ENCODE measurements at places on chromosomes 7 and 10.
A peak's percentile ranks its signal among the peaks of the same experiment; 100 is the strongest.

GRCh38 chr10:50216894-50217293 lies 34.4 kb downstream of the ASAH2 start:
- no peak for DNase-seq

GRCh38 chr7:48962821-48963505 lies 38.6 kb downstream of the CDC14C start:
- DNase-seq, result no peak

DNA sequence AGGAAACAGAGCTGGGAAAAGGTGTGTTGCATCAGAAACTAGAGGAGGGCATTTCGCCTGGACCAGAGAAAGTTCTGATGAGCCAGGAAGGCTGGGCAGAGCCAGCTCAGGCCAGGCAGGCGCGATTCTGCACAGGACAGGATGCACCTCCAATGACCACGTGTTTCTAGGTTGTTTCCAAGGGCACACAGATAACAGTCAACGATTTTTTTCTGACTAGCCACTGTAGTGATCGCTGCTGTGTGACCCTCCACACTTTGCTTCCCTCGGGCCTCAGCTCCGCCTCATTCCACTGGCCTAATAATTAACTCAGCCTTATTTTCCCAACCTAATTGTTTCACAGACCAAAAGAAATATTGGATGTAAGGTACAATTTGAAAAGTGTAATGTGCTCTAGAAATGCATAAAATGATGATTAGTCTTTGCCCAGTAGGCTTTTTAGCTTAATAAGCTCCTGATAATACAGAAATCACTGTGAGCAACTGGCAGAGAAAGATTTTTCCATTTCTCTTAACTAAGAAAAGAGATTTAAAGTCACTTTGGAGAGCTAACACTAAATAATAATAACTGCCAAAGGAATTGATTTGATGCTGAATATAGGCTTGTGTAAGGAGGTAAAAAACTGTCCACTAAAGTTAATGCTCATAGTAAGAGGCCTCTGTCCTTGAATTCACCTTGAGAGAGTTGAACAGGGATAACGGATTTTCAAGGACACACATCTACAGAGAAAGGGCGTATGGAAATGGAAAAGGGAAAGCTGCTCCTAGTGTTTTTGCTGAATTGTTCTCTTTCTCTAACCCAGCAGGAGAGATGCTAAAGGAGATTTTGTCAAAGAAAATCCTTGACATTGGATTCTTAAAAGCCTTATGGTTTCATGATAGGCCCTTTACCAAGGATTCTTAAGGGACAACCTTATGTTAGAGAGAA lies 291.0 kb upstream of the C7orf33 start:
- DNase-seq, result no peak

DNA sequence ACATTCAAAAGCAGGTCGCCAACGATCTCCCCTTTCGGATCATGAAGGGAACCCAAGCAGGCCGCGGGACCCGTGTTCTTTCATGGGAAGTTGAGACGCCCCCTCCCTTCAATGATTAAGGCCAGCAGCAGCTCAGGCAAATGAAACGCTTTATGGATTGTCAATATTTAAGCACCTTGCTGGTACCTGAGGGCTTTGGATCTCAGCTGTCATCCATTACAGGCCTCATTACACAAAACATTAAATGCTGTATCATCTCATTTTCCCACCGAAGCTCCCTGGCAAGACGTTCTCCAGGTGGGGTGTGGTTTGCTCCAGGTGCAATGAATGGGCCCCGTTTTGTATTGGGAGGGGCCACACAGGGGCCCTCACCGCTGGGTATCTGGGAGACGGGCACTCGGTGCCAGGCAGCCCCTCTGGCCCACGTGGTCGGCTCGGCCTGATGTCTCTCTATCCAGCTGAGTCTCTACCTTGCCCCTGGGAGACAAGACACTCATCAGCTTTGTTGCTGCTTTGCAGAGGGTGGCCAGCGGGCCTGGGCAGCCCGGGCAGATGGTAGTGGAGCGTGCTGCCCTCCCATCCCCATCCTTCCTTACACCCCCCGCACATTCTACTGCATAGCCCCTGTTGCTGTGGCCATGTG lies 456.1 kb upstream of the FOXK1 start:
- DNase-seq, result no peak

- DNase-seq, result no peak
These were observed 65.0 kb downstream of the INPP5A start for GRCh38 chr10:132602614-132603013.

GRCh38 chr10:69318106-69318866 lies 40.0 kb downstream of the HK1 start:
- peak; percentile 91 for DNase-seq

- DNase-seq, result no peak
These were observed 35.5 kb upstream of the WASL start for GRCh38 chr7:123784263-123784662.

- DNase-seq, result no peak
These were observed 62.8 kb upstream of the PRKCQ start for GRCh38 chr10:6642876-6643275.

DNA sequence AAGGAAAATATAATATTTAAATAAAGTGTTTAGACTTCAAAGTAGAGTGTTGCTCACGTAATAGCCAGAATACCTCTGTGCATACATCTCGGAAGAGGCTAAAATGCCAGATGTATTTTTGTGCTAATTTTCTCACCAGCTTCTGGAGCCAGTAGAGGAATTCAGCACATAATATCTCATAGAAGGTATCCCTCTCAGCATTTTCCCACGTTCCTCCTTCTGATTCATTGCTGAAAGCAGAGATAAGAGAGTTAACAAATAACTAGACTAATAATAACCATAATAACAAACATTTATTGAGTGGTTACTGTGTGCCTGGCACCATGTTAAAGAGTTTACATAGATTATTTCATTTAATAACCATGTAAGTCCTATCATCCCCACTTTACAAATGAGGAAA lies 123.6 kb downstream of the VTI1A start:
- DNase-seq, result no peak

DNA sequence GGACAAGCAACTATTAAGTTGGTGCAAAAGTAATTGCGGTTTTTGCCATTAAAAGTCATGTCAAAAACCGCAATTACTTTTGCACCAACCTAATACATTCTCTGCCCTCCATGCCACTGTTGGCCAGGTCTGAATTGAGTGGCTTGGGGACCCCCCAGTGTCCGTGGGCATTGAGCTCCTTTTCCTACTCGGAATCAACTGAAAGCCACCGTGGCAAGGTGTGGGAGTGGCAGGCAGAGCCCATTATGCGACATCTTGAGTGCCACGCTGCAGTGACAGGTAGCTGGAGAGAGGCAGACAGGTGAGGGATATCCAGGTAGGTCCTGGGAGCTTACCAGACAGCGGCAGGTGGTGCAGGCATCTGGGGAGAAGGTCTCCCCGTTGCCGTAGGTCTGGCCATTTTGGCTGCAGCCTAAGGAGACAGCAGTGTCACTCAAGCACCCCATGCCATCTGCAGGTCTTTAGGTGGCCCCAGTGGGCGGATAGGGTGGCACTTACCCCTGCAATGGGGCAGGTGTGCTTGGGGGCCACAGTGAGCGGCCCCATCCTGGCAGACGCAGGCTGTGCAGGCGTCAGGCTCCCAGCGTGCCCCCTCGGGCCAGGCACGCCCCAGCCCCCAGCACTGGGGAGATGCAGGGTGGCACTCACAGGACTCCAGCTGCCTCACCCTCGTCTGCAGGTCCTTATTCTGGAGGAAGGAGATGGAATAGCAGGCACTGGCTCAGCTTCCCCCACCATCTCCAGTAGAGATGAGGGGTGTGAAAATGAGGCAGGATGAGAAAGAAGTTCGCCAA lies 3.5 kb downstream of the KCP start:
- DNase-seq, result no peak

GRCh38 chr10:95374597-95375209 lies 83.9 kb upstream of the PDLIM1 start:
- DNase-seq, result peak; percentile 57

DNA sequence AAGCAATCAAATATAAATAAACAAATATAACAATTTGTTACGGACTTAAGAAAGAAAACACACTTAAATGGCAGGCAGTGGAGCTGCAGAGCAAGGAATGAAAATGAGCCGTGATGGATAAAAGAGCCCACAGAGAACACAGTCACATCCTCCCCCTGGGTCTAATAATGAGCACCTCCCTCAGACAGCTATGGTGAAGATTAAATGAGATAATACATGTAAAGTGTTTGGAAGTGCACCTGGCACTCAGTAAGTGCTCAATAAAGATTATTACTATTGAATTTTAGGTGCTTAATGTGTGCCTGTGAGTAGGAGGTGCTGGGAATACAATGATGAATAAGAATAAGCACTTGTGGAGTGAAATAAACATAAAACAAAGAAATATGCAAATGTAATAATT lies 49.1 kb upstream of the CABCOCO1 start:
- no peak for DNase-seq

DNA sequence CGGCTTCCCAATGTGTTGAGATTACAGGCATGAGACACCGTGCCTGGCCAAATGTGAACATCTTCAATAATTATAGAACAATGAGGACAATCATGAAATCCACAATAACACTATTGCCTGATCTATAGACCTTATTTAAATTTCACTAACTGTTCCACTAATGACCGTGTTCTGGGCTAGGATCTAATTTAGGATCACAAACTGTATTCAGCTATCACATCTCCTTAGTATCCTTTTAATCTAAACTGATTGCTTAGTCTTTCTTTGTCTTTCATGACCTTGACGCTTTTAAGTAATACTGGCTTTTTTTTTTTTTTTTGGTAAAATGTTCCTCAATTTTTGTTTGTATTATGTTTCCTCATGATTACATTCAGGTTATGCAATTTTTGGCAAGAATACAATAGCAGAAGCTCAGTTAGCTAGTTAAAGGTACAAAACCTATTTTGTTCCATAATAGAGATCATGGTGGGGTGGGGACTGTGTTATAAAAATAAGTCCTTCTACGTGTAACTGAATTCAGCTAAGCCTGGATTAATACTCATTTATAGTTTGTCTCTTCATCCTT lies 158.4 kb downstream of the AOAH start:
- no peak for DNase-seq
